NCI-H1930 (cell line): ENCODE measurements at places on chromosomes 5 and 9.
A peak's percentile ranks its signal among the peaks of the same experiment; 100 is the strongest.

- no peak for DNase-seq
Measured at GRCh38 chr5:19406576-19407365, 581.2 kb downstream of the CDH18 start.

DNA sequence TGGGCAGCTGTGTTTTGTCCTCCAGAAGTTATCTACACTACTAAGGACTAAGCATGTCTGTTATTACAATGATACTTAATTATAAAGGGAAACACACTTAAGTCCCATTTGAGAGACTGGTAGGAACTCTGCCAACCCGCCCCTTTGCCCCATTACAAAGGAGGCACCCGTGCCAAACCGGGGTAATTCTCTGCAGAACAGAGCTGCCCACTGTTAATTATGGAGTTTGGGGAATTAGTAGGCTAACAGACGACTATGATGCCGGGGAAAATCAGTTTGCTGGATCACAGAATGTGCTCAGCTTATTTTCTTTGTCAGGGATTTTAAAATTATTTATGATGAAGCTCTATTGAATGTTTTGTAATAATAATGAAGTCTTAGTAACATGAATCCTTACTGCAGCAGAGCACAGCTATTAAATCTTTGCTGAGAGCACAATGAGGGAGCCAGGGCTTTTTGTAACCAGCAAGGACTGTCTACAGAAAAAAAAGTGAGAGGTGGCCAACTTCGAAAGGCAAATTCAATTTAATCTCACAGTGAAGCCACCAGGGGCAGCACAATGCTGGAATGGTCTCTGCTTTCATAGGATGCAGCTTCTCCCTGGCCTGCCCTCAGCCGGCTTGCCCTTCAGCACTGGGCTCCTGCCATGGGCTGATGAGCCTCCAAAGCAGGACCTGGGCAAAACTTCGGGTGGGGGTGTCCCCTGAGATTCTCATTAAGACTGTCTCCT is 134.5 kb downstream of the GNAQ start:
- no peak for DNase-seq

- no peak for DNase-seq
Measured at GRCh38 chr9:128575916-128576315, 23.5 kb downstream of the SPTAN1 start.

GRCh38 chr9:93614830-93615468 is 38.6 kb downstream of the PHF2 start:
- no peak for DNase-seq

- DNase-seq = no peak
Measured at GRCh38 chr5:62305358-62305714, 670 bp upstream of the KIF2A start.

- DNase-seq = no peak
Measured at GRCh38 chr9:70531311-70531710, 116.9 kb upstream of the KLF9 start.

GRCh38 chr5:36442796-36443195 is 141.1 kb upstream of the RANBP3L start:
- DNase-seq = no peak

GRCh38 chr9:5838884-5839571 is 6.1 kb upstream of the ERMP1 start:
- DNase-seq = no peak

GRCh38 chr5:132009706-132010405 is 1.6 kb downstream of the ACSL6 start:
- DNase-seq = no peak

GRCh38 chr9:83469722-83470121 is 68.5 kb downstream of the FRMD3 start:
- DNase-seq = no peak

GRCh38 chr5:32076699-32077695 is 97.1 kb downstream of the GOLPH3 start:
- peak; percentile 45 for DNase-seq

DNA sequence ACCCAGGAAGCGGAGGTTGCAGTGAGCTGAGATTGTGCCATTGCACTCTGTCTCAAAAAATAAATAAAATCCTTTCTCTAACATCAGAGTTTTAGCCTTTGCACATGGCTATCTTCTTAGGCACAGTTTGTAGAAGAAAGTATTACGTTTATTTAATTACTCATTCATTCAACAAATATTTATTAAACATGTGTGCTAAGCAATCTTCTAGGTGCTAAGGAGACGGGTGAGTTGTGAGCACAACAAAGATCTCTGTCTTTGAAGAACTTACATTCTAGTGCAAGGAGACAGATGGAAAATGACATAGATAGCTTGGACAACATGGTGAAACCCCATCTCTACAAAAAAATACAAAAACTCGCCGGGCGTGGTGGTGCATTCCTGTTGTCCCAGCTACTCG is 122.3 kb upstream of the MYO10 start:
- DNase-seq = no peak

DNA sequence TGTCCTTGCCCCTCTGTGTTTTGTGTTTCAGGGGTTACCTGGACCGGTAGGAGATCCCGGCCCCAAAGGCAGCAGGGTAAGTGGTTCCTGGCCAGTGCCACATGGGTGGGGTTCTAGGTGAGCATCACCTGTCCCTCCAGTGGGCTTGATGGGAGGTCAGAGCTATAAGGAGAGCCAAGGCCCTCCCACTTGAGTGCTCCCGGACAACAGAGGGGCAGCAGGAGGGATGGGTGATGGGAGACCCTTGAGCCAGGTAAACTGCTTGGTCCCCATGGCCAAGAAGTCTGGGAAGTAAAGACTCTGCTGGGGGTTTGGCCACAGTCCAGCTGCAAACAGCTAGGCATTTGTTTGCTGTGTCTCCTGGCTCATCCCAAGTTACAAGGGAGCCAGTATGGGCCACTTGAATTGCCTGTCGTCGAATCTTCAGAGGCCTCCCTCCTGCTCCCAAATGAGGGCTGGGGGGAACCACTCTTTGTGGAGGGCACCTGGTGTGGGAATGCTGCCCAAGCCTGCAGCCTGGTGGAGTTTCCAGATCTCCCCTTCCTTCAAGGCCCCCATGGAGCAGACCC is 51.0 kb downstream of the COL27A1 start:
- DNase-seq = no peak

DNA sequence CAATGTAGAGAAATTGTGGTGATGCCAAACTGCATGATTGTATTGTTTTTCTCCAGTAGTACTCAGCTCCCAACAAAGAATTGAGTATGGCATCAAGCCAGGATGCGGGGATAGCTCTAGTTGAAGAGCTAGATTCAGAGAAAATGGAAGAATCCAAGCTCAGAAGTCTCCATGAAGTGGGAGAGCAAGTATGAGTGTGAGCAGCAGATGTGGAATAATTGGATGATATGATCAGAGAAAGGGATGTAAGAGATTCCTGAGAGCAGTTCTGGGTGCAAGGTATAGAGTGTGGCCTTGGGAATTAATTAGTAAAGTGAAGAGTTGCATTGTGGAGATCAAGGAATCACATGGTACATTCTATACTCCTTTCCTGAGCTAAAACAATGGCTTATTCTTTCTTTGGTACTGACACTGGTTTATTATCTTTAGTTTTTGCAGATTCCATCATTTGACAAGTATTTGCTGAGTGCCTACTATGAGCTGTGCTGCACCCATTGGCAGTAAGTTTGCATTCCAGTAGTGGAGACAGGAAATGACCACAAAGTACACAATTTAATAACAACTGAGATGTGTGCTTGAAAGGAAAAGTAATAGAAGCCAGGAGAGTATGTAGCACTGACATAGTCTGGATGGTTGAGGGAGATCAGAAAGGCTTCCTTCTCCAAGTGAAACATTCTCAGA is 177.1 kb downstream of the CPLANE1 start:
- DNase-seq = no peak

GRCh38 chr5:124398460-124398859 is 348.0 kb downstream of the ZNF608 start:
- no peak for DNase-seq

- DNase-seq = no peak
Measured at GRCh38 chr9:130977811-130978221, 31.2 kb upstream of the LAMC3 start.

GRCh38 chr5:67021962-67022361 is 174.6 kb downstream of the CD180 start:
- DNase-seq = no peak

- DNase-seq = no peak
Measured at GRCh38 chr5:77390221-77390620, 101.9 kb downstream of the WDR41 start.

- no peak for DNase-seq
Measured at GRCh38 chr9:130445268-130445983, 665 bp downstream of the ASS1 start.

DNA sequence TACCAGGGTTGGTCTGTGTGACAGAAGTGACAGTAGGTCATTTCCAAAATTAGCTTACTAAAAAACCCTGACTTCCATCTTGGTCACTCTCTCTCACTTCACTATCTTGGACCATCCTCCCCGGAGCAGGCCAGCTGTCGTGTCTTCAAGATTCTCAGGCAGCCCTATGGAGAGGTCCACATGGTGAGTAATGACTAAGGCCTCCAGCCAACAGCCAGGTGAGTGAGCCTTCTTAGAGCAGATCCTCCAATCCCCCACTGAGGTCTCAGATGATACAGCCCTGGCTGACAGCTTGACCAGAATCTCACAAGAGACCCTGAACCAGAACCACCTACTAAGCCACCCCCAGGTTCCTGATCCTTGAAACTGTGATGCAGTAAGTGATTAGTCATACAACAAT is 92.0 kb downstream of the DCP2 start:
- DNase-seq = no peak

DNA sequence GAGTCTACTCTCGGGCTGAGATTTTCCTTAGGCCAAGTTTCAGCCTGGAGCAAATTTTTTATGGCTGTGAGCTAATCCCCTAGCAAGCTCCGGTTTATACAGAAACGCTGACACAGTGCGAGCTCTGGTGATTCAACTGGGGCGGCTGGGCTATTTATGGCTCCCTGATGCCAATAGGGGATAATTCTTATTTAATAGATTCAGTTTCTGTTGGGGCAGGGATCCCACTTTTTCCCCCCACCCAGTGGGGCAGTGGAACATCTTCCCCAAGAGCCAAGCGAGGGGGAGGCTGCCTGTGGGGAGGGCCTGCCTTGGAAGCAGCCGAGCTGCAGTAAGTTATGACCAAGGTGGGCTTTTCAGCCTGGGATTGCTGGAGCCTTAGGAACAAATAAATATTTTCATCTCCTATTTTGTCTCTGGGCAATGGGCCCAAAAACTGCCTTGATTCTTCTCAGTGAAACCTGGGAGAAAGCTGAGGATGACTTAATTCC is 129.1 kb downstream of the MACROH2A1 start:
- no peak for DNase-seq

- no peak for DNase-seq
Measured at GRCh38 chr5:36156619-36157018, 4.7 kb downstream of the SKP2 start.

- no peak for DNase-seq
Measured at GRCh38 chr5:156153602-156154001, 173.4 kb upstream of the SGCD start.

GRCh38 chr9:87766697-87767096 is 40.8 kb downstream of the CTSL start:
- DNase-seq = no peak

- DNase-seq = no peak
Measured at GRCh38 chr9:133701981-133702797, 36.0 kb downstream of the SARDH start.

DNA sequence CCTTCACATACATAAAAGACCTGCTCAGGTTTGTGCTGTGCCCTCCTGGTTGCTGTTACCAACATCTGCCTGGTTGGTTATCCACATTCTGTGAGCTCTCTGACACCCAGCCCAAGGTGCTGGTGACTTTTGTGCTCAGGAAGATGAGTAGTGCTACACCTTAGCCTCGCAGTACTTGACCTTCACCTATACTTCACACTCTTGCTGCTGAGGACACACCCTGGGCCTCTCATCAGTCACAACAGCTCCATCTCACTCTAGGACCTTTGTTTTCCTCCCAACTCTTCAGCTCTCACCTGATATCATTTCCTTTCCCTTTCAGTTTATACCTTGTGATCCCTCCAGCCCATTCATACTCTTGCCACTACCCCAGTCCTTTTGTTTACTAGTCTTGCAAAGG is 10.7 kb upstream of the SLC22A5 start:
- no peak for DNase-seq

DNA sequence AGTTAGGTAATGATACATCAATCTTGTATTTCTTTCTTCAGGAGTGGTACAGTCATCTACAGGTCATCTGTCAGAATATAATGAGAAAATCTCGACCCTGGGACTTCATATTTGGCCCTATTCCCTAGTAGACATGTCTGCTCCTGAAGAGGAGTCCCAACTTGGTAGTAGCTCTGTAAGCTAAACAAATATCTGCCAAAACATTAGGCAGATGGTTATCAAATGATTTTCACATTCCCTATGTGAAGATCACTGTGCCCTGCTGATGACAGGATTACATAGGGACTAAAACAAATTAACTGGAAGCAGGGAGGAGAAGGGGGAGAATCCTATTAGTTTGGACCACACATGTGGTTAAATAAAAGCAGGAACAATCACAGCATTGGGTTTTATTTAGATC is 138.6 kb upstream of the NFIB start:
- DNase-seq = peak; percentile 51

DNA sequence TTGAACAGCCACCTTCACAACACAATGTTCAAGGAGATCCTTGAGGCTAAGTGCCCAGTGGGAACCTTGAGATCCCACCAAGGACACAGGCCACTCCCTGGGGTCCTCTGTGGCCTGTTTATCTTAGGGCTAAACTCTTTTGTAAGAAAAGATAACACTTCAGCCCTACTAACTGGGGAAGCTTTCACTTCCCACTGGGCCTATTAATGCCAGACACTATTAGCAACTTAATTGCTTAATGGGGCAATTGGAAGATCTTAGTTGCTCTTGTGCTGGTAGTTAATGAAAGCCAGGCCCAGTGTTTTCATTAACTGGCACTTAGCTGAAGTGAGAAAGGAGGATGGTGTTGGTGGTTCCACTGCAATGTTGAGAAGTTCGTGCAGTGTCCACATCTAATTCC is 117.1 kb downstream of the EGFLAM start:
- no peak for DNase-seq

- no peak for DNase-seq
Measured at GRCh38 chr9:104775574-104775936, 11.6 kb downstream of the NIPSNAP3B start.

DNA sequence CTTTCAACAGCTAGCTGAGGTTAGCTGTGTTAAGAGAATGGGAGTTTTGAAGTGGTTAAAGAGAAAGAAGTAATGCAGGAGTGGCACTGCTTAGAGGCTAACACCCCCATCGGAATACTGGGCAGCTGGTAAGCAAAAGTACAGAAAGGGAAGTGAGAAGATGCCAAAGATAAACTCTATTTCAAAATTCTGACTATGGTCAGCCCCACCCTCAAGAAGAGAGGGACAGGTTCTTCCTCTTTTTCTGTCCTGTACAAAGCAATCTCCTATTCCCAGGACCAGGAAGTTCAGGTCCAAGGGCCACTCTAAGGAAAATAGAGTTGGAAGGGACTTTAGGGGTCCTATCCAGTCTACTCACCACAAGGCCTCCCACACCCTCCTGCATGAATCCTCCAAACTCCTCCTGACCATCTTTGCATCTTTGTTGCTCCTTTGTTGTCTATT is 45.9 kb upstream of the JAK2 start:
- DNase-seq = no peak

DNA sequence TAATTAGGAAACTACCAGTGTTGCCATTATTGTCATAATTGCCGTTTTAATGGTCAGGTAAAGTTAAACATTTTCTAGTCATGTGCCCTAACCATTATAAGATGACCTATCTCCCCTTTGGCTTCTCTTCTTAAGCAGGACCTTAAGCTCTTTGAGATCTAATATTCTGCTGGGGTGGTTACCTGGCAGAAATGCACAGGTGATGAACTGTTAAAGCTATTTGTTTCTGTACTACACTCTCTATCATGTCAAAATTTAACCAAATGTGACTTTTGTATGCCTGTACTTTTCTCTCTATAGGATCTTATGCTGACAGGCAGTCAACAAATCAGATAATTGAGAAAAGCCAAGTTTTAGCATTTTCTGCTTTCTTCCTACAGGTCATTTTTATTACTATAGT is 23.3 kb downstream of the ALDH1A1 start:
- no peak for DNase-seq
